ENCODE measurements at places on chromosomes 7 and 10.

GRCh38 chr7:139294241-139294640 is 46.9 kb upstream of the FMC1 start:
- DNase-seq, result no peak
- H3K27ac ChIP-seq, result no peak overlapping the region
- H3K4me3 ChIP-seq, result no peak overlapping the region
- H3K4me1 ChIP-seq, result no peaks in the 10 kb centered on the region
- no peaks in the 10 kb centered on the region for H3K27me3 ChIP-seq
- peaks cover 5% of the 10 kb centered on the region for H3K36me3 ChIP-seq

- DNase-seq, result no peak
- H3K4me1 ChIP-seq, result peaks cover 19% of the 10 kb centered on the region
- H3K27me3 ChIP-seq, result peaks cover 76% of the 10 kb centered on the region
- H3K27ac ChIP-seq, result no peak overlapping the region
- H3K36me3 ChIP-seq, result no peaks in the 10 kb centered on the region
Measured at GRCh38 chr10:89351780-89352597, 24.2 kb downstream of the IFIT3 start.

DNA sequence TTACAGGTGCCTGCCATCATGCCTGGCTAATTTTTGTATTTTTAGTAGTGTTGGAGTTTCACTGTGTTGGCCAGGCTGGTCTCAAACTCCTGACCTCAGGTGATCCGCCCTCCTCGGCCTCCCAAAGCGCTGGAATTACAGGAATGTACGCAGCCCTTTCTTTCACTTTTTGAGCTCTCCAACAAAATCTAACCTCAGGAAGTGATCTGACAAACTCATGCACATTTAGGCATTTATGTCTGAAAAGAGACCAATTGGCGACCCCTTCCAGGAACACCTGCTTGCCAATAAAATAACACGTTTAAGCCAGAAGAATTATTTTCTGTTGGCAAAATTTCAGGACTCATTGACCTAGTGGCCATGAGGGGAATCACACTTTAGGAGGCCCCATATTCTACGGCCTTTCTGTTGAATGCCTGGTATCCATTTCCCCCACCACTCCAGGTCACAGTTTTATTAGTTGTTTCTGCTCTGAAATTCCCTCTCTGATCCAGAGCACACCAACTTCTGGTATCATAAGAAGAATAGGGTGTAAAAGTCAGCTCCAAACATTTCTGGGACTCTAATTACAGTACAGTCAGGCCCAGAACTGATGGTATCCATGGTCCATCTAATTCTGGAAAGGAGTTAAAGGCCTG is 65.8 kb upstream of the FRMD4A start:
- no peaks in the 10 kb centered on the region for H3K4me1 ChIP-seq
- H3K27me3 ChIP-seq, result peaks cover 25% of the 10 kb centered on the region
- no peak overlapping the region for H3K27ac ChIP-seq
- no peak for DNase-seq
- H3K4me3 ChIP-seq, result no peak overlapping the region
- H3K36me3 ChIP-seq, result no peaks in the 10 kb centered on the region

- no peaks in the 10 kb centered on the region for H3K27me3 ChIP-seq
- H3K4me1 ChIP-seq, result peaks cover 43% of the 10 kb centered on the region
- H3K4me3 ChIP-seq, result no peak overlapping the region
Measured at GRCh38 chr10:35210961-35211360, 84.3 kb downstream of the CREM start.

GRCh38 chr7:26479581-26479980 is 187.9 kb downstream of the SNX10 start:
- no peak overlapping the region for H3K4me3 ChIP-seq
- no peaks in the 10 kb centered on the region for H3K36me3 ChIP-seq
- H3K4me1 ChIP-seq, result no peaks in the 10 kb centered on the region
- peaks cover 27% of the 10 kb centered on the region for H3K27me3 ChIP-seq

GRCh38 chr7:303884-304573 is 14.1 kb downstream of the FOXL3 start:
- no peak for DNase-seq
- H3K27me3 ChIP-seq, result no peaks in the 10 kb centered on the region
- H3K4me3 ChIP-seq, result no peak overlapping the region
- no peaks in the 10 kb centered on the region for H3K4me1 ChIP-seq

DNA sequence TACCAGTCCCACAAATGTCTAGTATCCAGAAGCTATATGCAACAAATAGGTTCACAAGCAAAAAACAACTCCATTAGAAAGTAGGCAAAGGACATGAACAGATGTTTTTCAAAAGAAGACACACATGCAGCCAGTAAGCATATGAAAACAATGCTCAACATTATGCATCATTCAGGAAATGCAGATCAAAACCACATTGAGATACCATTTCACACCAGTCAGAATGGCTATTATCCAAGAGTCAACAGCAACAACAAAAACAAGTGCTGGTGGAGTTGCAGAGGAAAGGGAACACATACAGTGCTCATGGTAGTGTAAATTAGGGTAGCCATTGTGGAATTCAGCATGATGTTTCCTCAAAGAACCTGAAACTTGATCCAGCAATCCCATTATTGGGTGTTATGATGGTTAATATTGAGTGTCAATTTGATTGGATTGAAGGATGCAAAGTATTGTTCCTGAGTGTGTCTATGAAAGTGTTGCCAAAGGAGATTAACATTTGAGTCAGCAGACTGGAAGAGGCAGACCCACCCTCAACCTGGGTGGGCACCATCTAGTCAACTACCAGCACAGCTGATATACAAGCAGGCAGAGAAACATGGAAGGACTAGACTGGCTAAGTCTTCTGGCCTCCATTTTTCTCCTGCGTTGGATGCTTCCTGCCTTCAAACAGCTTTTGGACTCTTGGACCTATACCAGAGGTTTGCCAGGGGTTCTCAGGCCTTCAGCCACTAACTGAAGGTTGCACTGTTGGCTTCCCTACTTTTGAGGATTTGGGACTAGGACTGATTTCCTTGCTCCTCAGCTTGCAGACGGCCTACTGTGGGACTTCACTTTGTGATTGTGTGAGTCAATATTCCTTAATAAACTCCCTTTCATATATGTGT is 218.4 kb upstream of the SEMA3D start:
- H3K36me3 ChIP-seq, result no peaks in the 10 kb centered on the region
- H3K4me3 ChIP-seq, result no peak overlapping the region
- no peak for DNase-seq
- H3K4me1 ChIP-seq, result no peaks in the 10 kb centered on the region
- no peaks in the 10 kb centered on the region for H3K27me3 ChIP-seq

DNA sequence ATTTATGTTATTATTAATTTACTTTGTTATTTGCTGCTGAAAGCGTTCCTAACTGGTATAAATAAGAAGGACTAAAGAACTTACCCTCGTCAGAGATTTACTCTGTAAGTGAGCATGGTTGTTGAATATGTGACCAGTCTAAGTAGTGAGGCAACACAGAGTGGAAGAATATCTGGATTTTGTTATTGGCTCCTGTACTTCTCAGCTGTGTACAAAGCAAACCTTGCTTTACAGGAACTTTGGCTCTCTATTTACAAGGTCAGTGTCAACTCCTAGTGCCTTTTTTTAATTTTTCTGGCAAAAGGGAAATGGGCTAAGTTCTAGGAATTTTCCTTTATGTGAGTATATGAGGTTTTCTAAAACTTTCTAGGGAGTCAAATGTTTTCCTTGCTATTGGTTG is 35.6 kb downstream of the PDK4 start:
- H3K27me3 ChIP-seq, result peaks cover 7% of the 10 kb centered on the region
- no peak for DNase-seq
- H3K4me3 ChIP-seq, result no peak overlapping the region
- no peak overlapping the region for H3K27ac ChIP-seq

DNA sequence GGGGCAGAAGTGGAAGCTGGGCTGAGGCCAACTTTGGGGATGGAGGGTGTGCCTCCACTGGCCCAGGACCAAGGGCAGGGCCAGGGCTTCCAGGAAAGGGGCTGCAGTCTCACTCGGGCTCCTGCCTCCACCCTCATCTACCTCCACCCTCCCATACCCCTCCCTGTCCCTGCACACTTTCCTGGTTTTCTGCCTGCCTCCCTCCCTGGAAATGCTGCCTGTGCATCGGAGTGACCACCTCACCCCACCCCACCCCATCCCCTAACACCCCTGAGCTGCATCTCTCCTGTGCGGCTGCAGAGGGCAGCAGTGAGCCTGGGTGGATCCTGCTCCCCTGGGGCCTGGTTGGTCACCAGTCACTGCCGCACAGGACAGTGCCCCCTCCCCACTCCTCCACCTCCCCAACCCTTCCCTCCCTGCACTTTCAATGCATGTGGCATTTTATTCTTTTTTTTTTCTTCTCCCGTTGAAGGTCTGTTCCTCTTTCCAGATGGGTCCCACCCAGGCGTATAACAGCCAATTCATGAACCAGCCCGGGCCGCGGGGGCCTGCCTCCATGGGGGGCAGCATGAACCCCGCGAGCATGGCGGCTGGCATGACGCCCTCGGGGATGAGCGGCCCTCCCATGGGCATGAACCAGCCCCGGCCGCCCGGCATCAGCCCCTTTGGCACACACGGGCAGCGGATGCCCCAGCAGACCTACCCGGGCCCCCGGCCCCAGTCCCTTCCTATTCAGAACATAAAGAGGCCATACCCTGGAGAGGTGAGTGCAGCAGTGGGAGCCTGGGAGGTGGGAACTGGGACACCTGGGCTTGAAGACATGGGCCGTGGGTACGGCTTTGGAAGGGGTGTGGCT is 54.1 kb upstream of the PPIF start:
- H3K36me3 ChIP-seq, result peaks cover 50% of the 10 kb centered on the region
- H3K27me3 ChIP-seq, result no peaks in the 10 kb centered on the region
- peaks cover 29% of the 10 kb centered on the region for H3K4me1 ChIP-seq
- no peak overlapping the region for H3K27ac ChIP-seq

- no peaks in the 10 kb centered on the region for H3K4me1 ChIP-seq
- no peak overlapping the region for H3K4me3 ChIP-seq
- no peaks in the 10 kb centered on the region for H3K36me3 ChIP-seq
- DNase-seq, result no peak
- peaks cover 2% of the 10 kb centered on the region for H3K27me3 ChIP-seq
Measured at GRCh38 chr10:15625261-15625660, 94.5 kb downstream of the ITGA8 start.

GRCh38 chr7:45979275-45980180 is 58.5 kb upstream of the IGFBP3 start:
- no peak overlapping the region for H3K4me3 ChIP-seq
- no peaks in the 10 kb centered on the region for H3K36me3 ChIP-seq
- no peaks in the 10 kb centered on the region for H3K27me3 ChIP-seq
- no peaks in the 10 kb centered on the region for H3K4me1 ChIP-seq

DNA sequence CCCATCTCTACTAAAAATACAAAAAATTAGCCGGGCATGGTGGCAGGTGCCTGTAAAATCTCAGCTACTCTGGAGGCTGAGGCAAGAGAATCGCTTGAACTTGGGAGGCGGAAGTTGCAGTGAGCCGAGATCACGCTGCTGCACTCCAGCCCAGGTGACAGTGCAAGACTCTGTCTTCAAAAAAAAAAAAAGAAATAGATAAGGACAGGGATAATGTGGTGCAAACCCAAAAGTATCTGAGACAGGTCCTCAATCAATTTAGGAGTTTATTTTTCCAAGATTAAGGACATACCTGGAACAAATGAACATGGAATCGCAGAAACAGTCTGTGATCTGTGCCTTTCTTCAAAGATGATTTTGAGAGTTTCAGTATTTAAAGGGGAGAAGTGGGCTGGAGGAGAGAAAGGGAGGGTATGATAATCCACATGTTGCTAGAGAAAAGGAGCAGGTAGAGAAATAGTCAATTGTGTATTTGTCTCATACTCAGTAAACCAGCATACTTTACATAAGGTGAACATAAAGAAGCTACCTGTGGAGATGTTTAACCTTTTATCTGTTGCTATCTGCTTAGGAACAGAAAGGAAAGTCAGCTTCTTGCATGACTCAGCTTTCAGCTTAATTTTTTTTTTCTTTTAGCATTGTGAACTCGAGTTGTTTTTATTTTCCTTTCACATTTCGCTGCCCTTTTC is 4.9 kb upstream of the MTPN start:
- H3K27ac ChIP-seq, result peak overlapping the region; percentile 91
- no peak for DNase-seq
- no peaks in the 10 kb centered on the region for H3K27me3 ChIP-seq
- no peaks in the 10 kb centered on the region for H3K36me3 ChIP-seq
- peak overlapping the region; percentile 85 for H3K4me3 ChIP-seq
- H3K4me1 ChIP-seq, result peaks cover 40% of the 10 kb centered on the region

- H3K4me3 ChIP-seq, result no peak overlapping the region
- H3K27me3 ChIP-seq, result no peaks in the 10 kb centered on the region
- peaks cover 2% of the 10 kb centered on the region for H3K4me1 ChIP-seq
- no peak for DNase-seq
Measured at GRCh38 chr7:135247746-135248471, 14.3 kb downstream of the STRA8 start.

DNA sequence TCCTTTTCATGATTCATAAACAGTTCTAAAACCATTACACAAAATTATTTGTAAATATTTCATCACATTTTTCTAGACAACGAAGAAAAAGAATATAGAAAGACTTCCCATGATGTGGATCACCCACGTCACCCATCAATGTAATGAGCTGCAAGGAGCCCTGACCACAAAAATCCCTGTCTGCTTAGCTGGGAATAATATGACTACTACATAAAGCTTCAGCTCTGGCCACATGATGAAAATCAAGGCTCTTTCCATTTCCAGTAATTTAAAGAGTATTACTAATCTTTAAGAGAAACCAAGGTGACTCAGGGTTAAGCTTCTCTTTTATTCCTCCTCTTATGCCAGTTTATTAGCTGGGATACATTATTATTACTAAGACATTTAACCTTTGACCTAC is 180.8 kb upstream of the CACNA2D1 start:
- DNase-seq, result no peak
- no peak overlapping the region for H3K4me3 ChIP-seq
- no peaks in the 10 kb centered on the region for H3K4me1 ChIP-seq
- H3K27me3 ChIP-seq, result no peaks in the 10 kb centered on the region
- no peak overlapping the region for H3K27ac ChIP-seq
- no peaks in the 10 kb centered on the region for H3K36me3 ChIP-seq

DNA sequence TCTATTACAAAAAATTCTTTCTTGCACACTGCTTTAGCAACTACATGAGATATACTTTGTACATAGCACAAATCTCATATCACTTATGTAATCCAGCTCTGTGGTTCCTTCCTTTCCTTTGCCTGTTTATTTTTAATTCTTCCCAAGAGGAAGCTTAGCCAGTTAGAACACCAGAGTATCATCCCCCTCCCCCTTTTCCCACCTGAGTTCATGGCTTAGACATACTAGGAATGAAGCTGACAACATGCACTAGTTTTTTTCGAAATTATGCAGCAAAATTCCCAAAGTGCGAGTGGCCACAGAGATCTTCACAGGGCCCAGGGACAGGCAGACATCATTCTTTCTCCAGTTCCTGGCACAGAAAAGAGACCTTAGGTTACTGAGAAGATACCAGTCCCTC is 17.8 kb downstream of the CAV1 start:
- no peak for DNase-seq
- H3K4me3 ChIP-seq, result no peak overlapping the region
- no peaks in the 10 kb centered on the region for H3K36me3 ChIP-seq
- peaks cover 14% of the 10 kb centered on the region for H3K27me3 ChIP-seq
- no peak overlapping the region for H3K27ac ChIP-seq

- peak overlapping the region; percentile 91 for H3K27ac ChIP-seq
- H3K4me1 ChIP-seq, result peaks cover 20% of the 10 kb centered on the region
- H3K36me3 ChIP-seq, result peaks cover 1% of the 10 kb centered on the region
- DNase-seq, result peak; percentile 18
Measured at GRCh38 chr10:88194041-88194887, 330.8 kb downstream of the PTEN start.

All from T-helper 2 cell treated with Interferon-gamma antibody and Interleukin-4, amounts not matched to agents 5 μg/mL and 100 μg/mL, for 36 hours (primary cell).